ENCODE measurements at places on chromosomes 1 and 21.

DNA sequence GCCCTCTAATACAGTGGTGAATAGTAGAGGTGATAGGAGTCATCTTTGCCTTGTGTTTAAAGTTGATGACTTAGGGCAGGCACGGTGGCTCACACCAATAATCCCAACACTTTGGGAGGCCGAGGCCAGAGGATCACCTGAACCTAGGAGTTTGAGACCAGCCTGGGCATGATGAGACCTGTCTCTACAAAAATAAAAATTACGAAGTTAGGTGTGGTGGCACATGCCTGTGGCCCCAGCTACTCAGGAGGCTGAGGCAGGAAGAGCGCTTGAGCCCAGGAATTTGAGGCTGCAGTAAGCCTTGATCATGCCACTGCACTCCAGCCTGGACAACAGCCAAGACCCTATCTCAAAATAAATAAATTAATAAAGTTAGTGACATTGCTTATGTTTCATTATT lies 26.6 kb downstream of the CAPZA1 start:
- no peaks in the 10 kb centered on the region for H3K27me3 ChIP-seq
- H3K27ac ChIP-seq, result no peak overlapping the region
- no peak for DNase-seq

- no peak for DNase-seq
- H3K27ac ChIP-seq, result no peak overlapping the region
- H3K4me3 ChIP-seq, result no peak overlapping the region
- no peaks in the 10 kb centered on the region for H3K4me1 ChIP-seq
- H3K36me3 ChIP-seq, result no peaks in the 10 kb centered on the region
These were observed 1.6 kb downstream of the ADAMTS5 start for GRCh38 chr21:26965040-26965906.

DNA sequence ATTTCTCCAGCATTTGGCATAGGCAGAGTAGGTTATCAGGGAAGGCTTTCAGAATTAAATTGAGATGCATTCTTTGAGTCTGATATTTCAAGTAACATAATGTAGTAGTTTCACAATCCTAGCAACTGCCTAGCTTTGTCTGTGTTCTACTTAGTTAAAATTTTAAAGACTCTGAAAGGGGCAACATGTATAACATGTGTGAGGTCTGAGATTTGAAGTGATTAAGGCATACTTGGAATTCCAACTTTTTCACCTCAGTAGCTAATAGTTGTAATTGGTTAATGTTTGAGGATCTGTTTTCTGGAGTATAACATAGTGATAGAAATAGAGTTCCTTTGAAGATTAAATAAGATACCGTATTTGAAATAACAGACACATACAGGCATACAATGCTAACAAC lies 335.2 kb upstream of the BEND5 start:
- H3K4me1 ChIP-seq, result no peaks in the 10 kb centered on the region
- no peaks in the 10 kb centered on the region for H3K27me3 ChIP-seq
- no peak overlapping the region for H3K27ac ChIP-seq
- no peaks in the 10 kb centered on the region for H3K36me3 ChIP-seq
- no peak overlapping the region for H3K4me3 ChIP-seq
- no peak for DNase-seq

GRCh38 chr1:220551718-220552117 lies 23.8 kb downstream of the MARK1 start:
- H3K4me3 ChIP-seq, result no peak overlapping the region
- H3K4me1 ChIP-seq, result no peaks in the 10 kb centered on the region
- H3K27ac ChIP-seq, result no peak overlapping the region
- no peaks in the 10 kb centered on the region for H3K27me3 ChIP-seq
- H3K36me3 ChIP-seq, result no peaks in the 10 kb centered on the region

DNA sequence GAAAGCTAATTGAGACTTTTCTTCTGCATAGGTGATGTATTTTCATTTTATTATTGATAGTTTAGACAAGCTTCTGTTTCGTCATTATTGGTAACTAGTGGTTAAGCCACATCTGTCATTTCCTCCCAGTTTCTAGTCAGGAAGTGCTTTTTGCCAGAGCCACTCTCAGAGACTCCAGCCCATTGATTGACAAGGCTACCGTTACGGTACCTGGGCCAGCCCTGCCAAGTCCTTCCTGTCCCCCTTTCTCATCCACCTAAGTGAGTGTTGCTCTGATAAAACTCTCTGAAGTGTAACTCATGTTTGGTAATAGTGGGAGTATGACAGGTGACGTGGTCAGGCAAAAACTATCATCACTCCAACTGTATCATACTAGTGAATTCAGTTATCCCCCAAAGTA lies 29.6 kb upstream of the AGL start:
- H3K36me3 ChIP-seq, result no peaks in the 10 kb centered on the region
- no peak overlapping the region for H3K4me3 ChIP-seq
- H3K4me1 ChIP-seq, result 0 out of 2 replicates have a peak, but pooled peaks cover 3% of the 10 kb centered on the region
- H3K27me3 ChIP-seq, result no peaks in the 10 kb centered on the region
- no peak overlapping the region for H3K27ac ChIP-seq
- DNase-seq, result no peak
